NCI-H1417 (cell line): ENCODE measurements at places on chromosomes 11 and 22.
A peak's percentile ranks its signal among the peaks of the same experiment; 100 is the strongest.

- DNase-seq: peak; percentile 99
Observed at GRCh38 chr11:124174001-124174583, 9.1 kb upstream of the OR10D3 start.

DNA sequence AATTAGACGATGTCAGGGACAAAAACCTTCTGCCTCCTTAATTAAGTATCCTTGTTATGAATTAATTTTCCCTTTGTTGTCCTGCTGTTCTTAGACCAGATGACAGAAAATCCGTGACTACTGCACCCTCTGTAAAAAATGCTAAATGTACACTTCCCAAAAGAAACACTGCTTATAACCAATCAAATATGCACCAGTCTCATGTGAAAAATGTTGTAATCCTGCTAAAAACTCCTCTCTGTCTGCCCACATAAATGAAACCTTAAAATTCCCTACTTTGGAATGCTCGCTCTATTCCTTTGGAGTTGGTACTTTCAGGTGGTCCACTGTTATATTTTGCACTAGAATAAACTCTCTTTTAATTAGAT lies 366.8 kb upstream of the CCDC179 start:
- DNase-seq: no peak

DNA sequence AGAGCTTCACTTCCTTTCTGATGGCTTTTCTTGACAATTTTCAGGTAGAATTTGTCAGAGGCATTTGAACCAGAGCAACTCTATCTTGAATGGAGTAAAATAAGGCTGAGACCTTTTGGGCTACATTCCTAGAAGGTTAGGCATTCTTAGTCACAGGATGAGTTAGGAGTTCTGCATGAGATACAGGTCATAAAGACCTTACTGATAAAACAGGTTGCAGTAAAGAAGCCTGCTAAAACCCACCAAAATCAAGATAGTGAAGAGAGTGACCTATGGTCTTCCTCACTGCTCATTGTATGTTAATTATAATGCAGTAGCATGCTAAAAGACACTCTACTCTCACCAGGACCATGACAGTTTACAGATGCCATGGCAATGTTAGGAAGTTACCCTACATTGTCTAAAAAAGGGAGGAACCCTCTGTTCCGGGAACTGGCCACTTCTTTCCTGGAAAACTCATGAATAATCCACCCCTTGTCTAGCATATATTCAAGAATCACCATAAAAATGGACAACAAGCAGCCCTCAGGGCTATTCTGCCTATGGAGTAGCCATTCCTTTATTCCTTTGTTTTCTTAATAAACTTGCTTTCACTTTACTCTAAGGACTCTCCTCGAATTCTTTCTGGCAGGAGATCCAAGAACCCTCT lies 1519.7 kb upstream of the TENM4 start:
- DNase-seq: no peak

GRCh38 chr11:35390737-35391682 lies 28.3 kb downstream of the SLC1A2 start:
- DNase-seq: peak; percentile 53

DNA sequence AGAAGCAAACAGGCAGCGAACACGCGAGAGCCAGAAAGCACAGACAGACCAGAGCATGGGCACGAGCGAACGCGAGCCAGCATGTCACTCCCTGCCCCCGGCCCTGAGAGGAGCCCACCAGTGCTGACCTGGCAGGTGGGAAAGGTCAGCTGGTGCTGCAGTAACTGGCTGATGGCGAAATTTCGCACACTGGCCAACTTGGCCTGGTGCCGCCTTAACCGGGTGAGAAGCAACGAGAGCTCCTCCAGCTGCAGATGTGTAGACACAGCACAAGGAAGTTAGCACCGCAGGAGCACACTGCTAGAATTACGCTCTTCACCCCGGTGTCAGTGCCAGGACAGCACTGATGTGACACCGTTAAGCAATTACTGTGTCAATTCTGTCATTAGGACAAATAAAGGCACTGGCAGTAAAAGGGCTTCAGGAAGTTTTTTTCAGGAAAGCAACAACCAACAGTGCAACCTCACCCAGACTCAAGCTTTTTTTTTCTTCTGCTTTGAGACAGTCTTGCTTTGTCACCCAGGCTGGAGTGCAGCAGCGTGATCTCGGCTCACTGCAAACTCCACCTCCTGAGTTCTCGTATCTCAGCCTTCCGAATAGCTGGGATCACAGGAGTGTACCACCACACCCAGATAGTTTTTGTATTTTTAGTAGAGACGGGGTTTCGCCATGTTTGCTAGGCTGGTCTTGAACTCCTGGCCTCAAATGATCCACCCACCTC lies 76.8 kb downstream of the C11orf58 start:
- peak; percentile 77 for DNase-seq

DNA sequence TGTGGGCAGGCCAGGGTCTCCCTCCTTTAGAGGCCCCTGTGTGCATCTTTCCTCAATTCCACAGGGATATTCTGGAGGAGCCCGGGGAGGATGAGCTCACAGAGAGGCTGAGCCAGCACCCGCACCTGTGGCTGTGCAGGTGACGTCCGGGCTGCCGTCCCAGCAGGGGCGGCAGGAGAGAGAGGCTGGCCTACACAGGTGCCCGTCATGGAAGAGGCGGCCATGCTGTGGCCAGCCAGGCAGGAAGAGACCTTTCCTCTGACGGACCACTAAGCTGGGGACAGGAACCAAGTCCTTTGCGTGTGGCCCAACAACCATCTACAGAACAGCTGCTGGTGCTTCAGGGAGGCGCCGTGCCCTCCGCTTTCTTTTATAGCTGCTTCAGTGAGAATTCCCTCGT lies 39.1 kb downstream of the TPCN2 start:
- no peak for DNase-seq

DNA sequence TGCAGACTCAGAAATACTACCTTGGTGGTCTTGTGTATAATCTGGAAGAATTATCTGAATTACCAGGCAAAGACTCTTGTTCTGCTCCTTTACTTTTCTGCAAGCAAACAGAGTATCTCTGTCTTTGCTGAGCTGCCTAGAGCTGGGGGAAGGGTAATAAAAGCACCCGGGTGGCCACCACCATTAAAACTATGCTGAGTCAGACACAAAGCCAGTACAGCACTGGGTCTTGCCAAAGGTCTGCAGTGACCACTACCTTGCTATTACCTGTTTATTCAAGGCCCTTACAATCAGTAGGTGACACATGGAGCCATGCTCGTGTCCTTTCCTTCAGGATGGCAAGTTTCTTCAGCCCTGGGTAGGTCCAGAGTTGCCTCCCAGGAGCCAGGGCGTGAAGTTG lies 420.6 kb upstream of the CNTN5 start:
- DNase-seq: no peak

- no peak for DNase-seq
Observed at GRCh38 chr11:66856496-66857233, at the start of gene LRFN4. TSS of gene LRFN4 (plus strand) at chr11:66857064. CDS start at chr11:66857745, 681 bp downstream.

DNA sequence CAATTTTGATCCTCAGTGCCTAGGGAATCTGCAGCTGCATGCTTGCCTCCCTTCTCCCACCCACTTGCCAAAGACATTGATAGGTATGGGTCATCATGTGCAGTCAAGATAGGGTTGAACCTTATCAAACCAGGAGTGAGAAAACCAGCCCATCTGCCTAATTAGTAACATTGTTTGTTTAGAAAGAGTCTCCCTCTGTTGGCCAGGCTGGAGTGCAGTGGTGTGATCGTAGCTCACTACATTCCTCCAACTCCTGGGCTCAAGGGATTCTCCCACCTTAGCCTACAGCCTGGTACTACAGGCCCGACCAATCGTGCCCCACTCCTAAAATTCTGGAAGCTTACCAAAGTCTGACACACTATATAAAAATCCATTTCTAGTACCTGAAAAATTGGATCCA lies 4.6 kb downstream of the C11orf71 start:
- DNase-seq: no peak

- no peak for DNase-seq
Observed at GRCh38 chr11:11297578-11297977, 55.5 kb downstream of the CSNK2A3 start.

GRCh38 chr11:120815319-120816100 lies 208.4 kb upstream of the TBCEL start:
- no peak for DNase-seq

GRCh38 chr11:48033918-48034341 lies 53.6 kb downstream of the PTPRJ start:
- no peak for DNase-seq
